ENCODE measurements at places on chromosomes 2 and 18. TPM values are rescaled to one million over a fixed set of nuclear protein-coding genes. Genes with fewer than 3 reads are reported as not detected.

The ST8SIA3 gene
- total RNA-seq = not detected

The ALPP gene
- total RNA-seq = 19.2 TPM

The CDH2 gene
- 10.3 TPM for total RNA-seq

The KIAA2012 gene
- total RNA-seq = under 0.01 TPM

The DSG3 gene
- total RNA-seq = 32.2 TPM

The POTEF gene
- not detected for total RNA-seq

The DYNC2LI1 gene
- total RNA-seq = 13.9 TPM

The NT5DC4 gene
- total RNA-seq = not detected

The RDH14 gene
- 17.3 TPM for total RNA-seq

The DTNB gene
- total RNA-seq = 67.6 TPM

The ALKAL2 gene
- 2.2 TPM for total RNA-seq

The GREB1 gene
- under 0.01 TPM for total RNA-seq

The ABCB11 gene
- not detected for total RNA-seq

The CCBE1 gene
- total RNA-seq = 0.11 TPM

The IL36RN gene
- total RNA-seq = 8.6 TPM

The STPG4 gene
- 1.2 TPM for total RNA-seq

The SCN3A gene
- total RNA-seq = not detected

The GYPC gene
- 207 TPM for total RNA-seq

The RESP18 gene
- not detected for total RNA-seq

The PROC gene
- 2.5 TPM for total RNA-seq

The LRRC30 gene
- total RNA-seq = not detected

The NDUFS1 gene
- 111 TPM for total RNA-seq

The MARCO gene
- total RNA-seq = not detected

The ALK gene
- total RNA-seq = under 0.01 TPM

The C2orf80 gene
- total RNA-seq = not detected

The SLC9A4 gene
- total RNA-seq = 0.79 TPM

The UGT1A5 gene
- 0.22 TPM for total RNA-seq

The REG1B gene
- not detected for total RNA-seq

The ACVR1C gene
- total RNA-seq = not detected

The CROCC2 gene
- not detected for total RNA-seq

The GNLY gene
- not detected for total RNA-seq

The AP1S3 gene
- 23.6 TPM for total RNA-seq

The EGR4 gene
- total RNA-seq = not detected

The CIAO1 gene
- 78.5 TPM for total RNA-seq

The UCN gene
- 0.22 TPM for total RNA-seq

The IL1A gene
- total RNA-seq = 0.54 TPM

The FAM110C gene
- total RNA-seq = 2.4 TPM

The ICOS gene
- total RNA-seq = not detected

The GAREM1 gene
- 11.0 TPM for total RNA-seq

The CRYGA gene
- total RNA-seq = not detected

The KLHL14 gene
- not detected for total RNA-seq

The TMEM87B gene
- total RNA-seq = 20.8 TPM

The AGXT gene
- total RNA-seq = not detected

The VWA3B gene
- total RNA-seq = 0.11 TPM

The LAMA3 gene
- 1,921 TPM for total RNA-seq

The LYG2 gene
- not detected for total RNA-seq

The WNT6 gene
- total RNA-seq = 1.1 TPM

The GBX2 gene
- not detected for total RNA-seq

The RAD51AP2 gene
- total RNA-seq = not detected

The IGFBP5 gene
- 3.0 TPM for total RNA-seq

The CFAP65 gene
- not detected for total RNA-seq
